ENCODE measurements at places on chromosomes 5 and 9.

DNA sequence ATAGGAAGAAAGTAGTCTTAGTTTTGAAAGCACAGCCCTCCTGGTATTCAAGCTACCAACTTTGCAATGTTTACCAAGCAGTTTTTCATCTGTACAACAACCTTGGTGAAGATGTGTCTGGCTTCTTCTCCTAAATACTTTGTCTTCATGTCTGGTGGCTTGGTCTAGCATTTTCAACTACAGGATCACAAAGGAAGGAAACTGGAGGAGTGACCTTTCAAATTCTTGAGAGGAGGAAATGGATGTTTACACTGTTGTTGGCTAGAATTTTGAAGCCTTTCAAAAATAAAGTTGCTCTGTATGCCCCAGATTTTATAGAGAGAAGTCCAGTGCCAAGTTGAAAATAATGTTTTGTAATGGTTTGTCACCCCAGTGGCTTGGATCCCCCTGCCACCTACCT lies 16.3 kb downstream of the PAM start:
- DNase-seq, result no peak

- no peak for DNase-seq
Observed at GRCh38 chr9:23855873-23856604, 30.0 kb upstream of the ELAVL2 start.

- no peak for DNase-seq
Observed at GRCh38 chr5:174980952-174981351, 256.6 kb downstream of the MSX2 start.

- no peak for DNase-seq
Observed at GRCh38 chr5:89297066-89297465, 414.1 kb upstream of the MEF2C start.

All from GM04503 (cell line).